Metanephros (tissue), 2 donors: ENCODE measurements at places on chromosomes 2 and 18. TPM values are rescaled to one million over a fixed set of nuclear protein-coding genes. Genes with fewer than 3 reads are reported as not detected.

The MOB1A gene
- total RNA-seq = 99.8 TPM

The SIX3 gene
- total RNA-seq = not detected

The TMEM150A gene
- 20.2 TPM for total RNA-seq

The DSG1 gene
- total RNA-seq = 0.06 TPM

The CREG2 gene
- total RNA-seq = 1.6 TPM
